Hematopoietic multipotent progenitor cell treated with erythropoietin and hydrocortisone succinate and interleukin-3 and kit ligand, for 6 days (in vitro differentiated cells): ENCODE measurements at places on chromosomes 4 and X.

DNA sequence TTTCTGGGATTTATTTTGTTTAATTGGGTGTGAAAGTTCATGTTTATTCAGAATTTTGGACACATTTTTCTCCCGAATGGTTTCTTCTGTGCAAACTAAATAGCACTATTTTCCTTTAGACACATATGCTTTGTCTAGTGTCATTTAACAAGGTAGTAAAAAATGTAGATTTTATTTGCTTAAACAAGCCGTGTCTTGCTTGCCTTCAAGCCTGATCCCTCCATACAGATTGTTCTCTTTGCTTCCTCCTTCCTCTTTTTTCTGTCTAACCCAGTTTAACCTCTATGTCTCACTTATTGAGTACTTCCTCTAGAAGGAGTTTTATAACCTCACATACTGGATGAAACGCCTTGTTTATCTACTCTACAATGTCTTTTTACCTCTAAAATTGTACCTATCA lies 211.8 kb downstream of the NPFFR2 start:
- DNase-seq = peak; percentile 1

DNA sequence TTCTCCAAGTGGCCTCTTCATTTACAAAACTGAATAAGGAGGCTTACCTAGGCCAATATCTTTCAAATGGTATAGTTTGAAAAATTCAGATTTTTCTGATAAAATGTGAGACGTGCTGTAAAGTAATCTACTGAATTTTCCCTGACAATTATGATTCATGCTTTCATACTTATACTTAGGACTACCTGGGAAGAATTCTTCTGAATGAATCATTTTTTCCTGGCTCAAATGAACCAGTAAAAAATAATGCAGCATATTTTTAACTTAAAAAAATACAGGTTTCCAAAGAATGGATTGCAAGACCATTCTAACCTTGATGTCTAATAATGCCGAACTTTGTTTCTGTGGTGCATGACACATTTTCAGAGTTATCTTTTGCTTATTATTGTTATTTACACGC lies 375.4 kb downstream of the ZNF674 start:
- DNase-seq = no peak

GRCh38 chrX:25853002-25853479 lies 285.1 kb upstream of the MAGEB18 start:
- DNase-seq = no peak

GRCh38 chr4:172898715-172899114 lies 269.9 kb upstream of the GALNT7 start:
- no peak for DNase-seq

DNA sequence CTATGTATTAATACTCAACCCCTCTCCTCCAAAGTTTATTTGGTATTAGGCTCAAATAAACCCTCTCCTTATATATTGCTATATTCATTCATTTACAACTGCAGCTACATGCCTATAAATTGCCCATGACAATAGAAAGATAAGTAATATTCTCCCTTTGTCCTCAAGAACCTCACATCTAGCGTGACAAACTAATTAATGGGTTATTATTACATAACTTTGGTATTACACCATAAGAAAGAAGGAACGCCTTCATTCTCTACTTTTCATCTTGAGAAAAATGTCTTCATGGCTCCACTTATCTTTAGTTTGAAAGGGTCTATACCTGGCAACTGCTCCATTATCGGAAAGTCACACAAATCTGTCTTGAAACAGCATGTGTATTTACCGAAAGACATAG lies 157.7 kb upstream of the RASGEF1B start:
- DNase-seq = no peak

GRCh38 chr4:83036991-83037665 lies 2.1 kb downstream of the COPS4 start:
- peak; percentile 54 for DNase-seq

DNA sequence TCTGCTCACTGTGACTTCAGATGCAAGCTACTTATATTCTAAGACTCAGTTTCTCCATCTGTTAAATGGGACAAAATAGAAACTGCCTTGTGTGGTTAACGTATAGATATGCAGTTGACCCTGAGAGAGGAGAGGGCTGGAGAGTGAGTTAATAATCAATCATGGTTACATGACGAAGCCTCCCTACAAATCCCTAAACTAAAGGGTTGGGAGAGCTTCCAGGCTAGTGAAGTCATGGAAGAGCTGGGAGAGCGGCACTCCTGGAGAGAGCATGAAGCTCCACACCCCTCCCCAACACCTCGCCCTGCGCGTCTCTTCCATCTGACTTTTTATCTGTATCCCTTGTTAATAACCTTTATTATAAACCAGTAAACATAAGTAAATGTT lies 138.5 kb upstream of the FAM9B start:
- no peak for DNase-seq

DNA sequence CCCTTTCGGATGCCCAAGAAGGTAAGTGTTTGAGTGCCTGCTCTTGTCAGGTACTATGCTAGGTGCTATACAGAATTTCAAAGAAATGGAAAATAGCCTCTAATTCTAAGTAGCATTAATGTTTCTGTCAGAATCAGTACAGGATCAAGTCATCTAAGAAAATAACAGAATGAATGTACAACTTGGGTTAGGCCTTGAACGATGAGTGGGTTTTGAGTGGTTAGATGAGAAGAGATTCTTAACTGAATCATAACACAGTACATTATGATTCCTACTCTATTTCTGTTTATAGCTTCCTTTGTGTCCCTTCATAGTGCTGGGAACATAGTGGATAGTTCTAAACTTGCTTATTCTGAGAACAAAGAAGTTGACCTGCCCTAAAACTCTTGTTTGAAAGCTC lies 253.9 kb downstream of the GLUD2 start:
- DNase-seq = no peak

DNA sequence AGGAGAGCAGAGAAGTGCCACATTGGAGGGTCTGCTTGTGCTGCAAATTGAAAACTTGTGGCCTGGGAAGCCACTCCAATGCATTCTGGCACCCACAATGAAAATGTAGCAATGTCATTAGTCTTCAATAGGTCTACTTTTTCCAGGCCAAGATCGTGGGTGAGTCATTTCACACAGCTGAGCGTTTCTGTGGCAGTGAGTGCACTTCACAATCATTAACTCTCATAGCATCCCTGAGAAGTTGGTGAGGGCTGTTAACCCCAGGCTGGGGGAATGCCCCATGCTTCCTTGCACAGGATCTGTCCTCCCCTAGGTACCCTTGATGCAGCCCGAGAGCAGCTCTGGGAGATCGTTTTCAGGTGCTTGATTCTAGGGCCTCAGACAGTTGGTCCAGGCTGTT lies 196.8 kb upstream of the ATP6AP2 start:
- DNase-seq = no peak

GRCh38 chrX:10633722-10634121 lies 13.3 kb upstream of the MID1 start:
- peak; percentile 10 for DNase-seq

DNA sequence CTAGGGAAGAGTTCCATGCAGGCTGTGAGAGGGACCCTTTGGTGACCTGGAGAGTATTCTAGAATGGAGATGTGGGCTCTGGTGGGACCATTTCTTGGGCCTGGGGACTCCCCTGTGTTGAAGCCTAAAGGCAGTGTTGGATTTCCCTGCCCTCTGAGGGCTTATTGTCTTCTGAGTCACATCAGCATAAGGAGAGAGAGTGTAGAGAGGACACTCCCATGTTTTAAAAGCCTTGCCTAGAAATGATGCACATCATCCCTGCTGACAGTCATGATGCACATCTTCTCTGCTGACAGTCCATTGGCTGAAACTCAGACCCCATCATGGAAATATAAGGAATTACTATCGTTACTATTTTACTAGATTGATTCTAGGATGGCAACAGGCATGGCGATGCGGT lies 51.9 kb downstream of the FAM114A1 start:
- no peak for DNase-seq

DNA sequence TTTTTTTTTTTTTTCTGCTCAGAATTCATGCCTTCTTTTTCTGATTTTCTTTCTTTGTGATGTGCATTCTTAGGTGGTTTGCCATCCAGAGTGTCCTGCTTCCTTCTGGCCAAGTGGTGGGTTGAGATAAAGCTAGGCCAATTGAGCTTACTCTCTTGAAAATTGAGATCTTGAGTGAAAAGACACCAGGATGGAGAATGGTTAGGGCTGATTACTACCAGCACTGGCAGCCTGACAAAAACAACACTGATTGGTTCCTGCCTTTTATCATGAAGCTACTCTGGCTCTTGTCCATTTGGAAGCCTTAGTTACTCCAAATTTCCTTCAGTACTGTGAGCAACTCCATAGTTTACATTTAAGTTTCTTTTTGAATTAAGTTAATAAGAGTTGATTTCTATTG lies 404.0 kb downstream of the PPARGC1A start:
- peak; percentile 1 for DNase-seq
